ENCODE measurements at places on chromosomes 16 and 17.
A peak's percentile ranks its signal among the peaks of the same experiment; 100 is the strongest.

- DNase-seq, result peak; percentile 86
Measured at GRCh38 chr17:38728290-38728831, 1.8 kb upstream of the CISD3 start.

- DNase-seq, result no peak
Measured at GRCh38 chr17:16281351-16281750, 64.3 kb downstream of the PIGL start.

- no peak for DNase-seq
Measured at GRCh38 chr16:56868175-56868574, 3.2 kb downstream of the SLC12A3 start.

GRCh38 chr16:81447383-81448101 lies 2.9 kb downstream of the CMIP start:
- DNase-seq, result no peak

GRCh38 chr17:80361495-80362220 lies 53.3 kb upstream of the ENDOV start:
- DNase-seq, result no peak

Data from CD8-positive, alpha-beta memory T cell (primary cell).